Stimulated activated CD4-positive, alpha-beta T cell treated with anti-CD3 and anti-CD28 coated beads, Interleukin-1b, Interleukin-23, amount 100 ng/mL, for 1 hour (primary cell): ENCODE measurements at places on chromosomes 13 and 19.

DNA sequence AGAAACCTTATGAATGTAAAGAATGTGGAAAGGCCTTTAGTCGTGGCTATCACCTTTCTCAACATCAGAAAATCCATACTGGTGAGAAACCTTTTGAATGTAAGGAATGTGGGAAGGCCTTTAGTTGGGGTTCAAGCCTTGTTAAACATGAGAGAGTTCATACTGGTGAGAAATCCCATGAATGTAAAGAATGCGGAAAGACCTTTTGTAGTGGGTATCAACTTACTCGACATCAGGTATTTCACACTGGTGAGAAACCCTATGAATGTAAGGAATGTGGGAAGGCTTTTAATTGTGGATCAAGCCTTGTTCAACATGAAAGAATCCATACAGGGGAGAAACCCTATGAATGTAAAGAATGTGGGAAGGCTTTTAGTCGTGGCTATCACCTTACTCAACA lies 20.8 kb downstream of the ZNF283 start:
- DNase-seq, result no peak

GRCh38 chr19:383922-384798 lies 24.8 kb downstream of the C2CD4C start:
- no peak for DNase-seq

DNA sequence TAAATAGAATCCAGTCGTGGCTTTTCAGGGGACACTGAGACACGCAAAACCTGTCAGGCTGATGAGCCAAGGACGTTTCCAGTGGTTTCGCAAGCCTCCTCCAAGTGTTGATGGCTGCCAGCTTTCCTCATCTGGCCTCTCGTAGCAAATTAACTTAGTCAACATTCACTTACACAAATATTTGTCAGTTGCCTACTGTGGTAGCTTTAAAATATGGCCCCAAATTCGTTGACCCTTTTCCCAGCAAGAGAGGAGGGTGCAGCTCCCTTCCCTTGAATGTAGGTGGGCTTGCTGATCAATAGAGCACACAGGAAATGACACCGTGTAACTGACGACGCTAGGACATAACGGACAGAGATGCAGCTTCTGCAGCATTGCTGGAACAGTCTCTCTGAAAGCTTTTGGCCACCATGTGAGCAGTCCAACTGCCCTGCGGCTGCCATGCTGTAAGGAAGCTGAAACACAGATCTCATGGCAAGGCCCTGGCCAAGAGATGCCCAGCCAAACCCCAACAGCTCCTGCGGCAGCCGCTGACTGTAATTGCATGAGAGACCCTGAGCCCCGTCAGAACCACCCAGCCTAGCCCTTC lies 5.5 kb upstream of the RANBP3 start:
- no peak for DNase-seq

DNA sequence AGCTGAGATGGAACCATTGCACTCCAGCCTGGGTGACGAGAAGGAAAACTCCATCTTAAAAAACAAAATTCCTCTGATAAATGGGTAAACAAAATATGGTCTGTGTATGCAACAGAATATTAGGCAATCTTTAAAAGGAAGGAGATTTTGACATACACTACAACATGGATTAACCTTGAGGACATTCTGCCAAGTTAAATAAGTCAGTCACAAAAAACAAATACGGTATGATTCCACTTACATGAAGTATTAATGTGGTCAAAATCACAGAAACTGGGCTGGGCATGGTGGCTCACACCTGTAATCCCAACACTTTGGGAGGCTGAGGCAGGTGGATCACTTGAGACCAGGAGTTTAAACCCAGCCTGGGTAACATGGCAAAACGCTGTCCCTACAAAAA lies 3.0 kb upstream of the ZNF444 start:
- DNase-seq, result no peak

DNA sequence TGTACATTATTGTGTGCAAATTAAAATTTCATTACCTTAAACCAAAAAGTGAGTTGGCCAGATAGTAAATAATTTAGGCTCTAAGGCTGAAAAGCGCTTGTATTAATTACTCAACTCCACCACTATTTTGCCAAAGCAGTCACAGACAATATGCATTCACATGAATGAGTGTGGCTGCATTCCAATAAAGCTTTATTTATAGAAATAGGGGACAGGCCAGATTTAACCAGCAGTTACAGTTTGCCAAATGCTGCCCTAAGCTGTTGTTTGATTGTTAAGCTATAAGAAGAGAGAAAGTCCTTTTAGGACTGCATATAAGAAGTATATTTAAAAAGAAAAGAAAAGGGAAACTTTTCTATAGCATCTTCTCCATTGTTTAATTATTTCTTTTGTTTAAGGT lies 342.6 kb downstream of the ITGBL1 start:
- no peak for DNase-seq

DNA sequence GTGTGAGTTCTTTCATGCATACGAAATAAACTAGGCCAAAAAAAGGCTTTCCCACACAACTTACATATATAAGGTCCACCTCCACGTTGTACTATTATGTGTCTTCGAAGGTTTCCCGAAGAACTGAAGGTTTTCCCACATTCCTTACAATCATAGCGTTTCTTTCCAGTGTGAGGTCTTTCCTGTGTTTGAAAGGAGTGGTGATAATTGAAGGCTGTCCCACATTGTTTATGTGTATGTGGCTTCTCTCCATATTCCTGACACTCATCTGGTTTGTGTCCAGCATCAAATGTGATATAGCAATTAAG lies 14.6 kb downstream of the ZNF442 start:
- DNase-seq, result no peak

GRCh38 chr19:35154525-35155406 lies at the start of gene FXYD5:
Gene FXYD5, plus strand, starts transcription at chr19:35154735. Its CDS starts 816 bp downstream, at chr19:35155551.
- DNase-seq, result peak; percentile 64

DNA sequence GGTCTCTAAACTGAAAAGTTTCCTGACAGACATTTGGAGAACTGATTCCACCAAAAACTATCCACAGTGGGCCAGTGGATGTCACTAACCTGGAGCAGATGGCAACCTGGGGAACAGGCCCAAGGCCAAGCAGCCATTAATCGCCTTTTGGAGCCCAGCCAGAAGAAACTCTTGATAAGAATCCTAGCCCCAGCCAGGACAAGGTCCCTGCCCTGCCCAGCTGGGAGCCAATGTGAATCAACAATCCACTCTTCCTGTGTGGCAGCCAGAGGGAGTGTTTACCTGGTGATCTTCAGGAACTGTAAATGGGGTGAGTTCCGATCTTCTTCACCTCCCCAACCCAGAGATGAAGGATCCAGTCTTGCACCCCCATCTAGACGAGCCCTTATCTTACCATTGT lies 14.5 kb upstream of the IGSF23 start:
- no peak for DNase-seq

- no peak for DNase-seq
Measured at GRCh38 chr13:24280720-24281119, 28.7 kb upstream of the C1QTNF9 start.

- DNase-seq, result peak; percentile 73
Measured at GRCh38 chr19:39401549-39402345, 4.9 kb upstream of the ZFP36 start.

DNA sequence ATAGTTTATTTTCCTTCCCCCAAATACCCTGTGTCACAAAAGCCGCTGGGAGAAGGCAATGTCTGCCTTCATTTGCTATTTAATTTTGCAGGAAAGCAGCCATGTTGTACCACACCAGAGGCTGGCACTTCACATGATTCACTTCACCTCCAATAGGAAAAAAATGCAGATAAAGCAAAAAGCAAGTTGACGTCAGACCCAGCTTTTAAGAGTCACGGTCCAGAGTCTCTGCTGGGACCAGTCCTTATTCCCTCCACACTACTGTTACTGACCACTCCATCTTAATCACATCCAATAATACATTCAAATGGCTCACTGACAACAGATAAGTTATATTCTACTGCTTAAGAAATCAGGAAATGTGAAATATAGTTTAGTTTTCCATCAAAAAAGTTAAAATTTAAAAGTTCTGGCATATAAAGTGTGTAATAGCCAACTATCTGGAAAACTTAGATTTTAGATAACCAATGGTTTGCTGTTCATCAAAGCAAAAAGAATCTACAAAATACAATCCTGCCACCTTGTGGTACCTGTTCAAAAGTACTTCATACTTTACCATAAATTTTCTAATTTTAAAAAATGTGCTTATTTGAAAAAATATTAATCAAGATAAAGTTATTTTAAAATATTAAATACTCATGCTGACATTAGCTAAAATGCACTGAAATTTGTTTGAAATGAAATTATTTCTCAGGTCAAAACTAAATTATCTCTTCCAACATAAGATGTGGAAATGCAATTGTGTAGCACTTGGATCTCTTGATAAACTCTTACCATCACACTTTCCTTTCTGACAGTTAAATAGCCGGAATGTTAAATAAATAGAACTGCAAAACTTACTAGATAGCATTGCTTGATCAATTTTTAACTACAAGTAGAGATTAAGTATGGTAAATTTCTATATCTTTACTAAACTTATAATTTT lies 97.3 kb downstream of the SERP2 start:
- DNase-seq, result no peak

DNA sequence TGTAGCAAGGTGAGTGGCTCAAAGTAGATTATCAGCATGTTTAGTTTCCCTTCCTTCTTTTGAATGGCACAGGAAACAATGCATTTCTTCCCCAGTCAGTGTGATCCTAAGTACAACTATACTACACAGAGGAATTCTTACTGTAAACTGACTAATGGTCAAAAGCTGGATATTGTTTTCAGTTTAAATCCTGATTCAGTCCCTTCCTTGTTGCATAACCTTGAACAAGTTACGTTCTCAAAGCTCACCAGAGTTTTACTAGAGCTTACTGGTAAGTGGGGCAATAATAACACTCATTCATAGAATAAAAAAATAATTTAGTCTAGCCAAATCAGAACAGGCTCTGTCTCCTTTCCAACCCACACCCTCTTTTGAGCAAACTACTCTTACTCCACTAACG lies 180.1 kb downstream of the POSTN start:
- DNase-seq, result no peak
